ENCODE measurements at places on chromosomes 3 and 15.

GRCh38 chr3:194470615-194471014 lies 16.2 kb downstream of the ATP13A3 start:
- no peak for DNase-seq

DNA sequence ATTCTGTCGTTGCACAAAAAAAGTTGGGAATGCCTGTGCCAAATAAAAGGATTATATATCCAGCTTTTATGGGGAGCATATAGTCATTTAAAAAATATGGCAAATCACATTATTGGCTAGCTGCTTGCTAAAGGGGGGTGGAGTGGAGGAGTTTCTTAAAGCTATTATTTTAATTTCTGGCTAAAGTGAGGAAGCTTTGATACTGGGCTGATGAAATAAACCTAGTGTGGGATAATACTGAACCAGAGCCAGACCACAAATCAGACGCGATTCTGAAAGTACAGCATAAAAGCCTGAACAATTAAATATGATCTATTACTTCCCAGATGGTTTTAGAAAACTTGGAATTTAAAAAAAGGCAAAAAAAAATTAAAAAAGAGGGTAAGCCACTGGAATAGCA lies 14.4 kb downstream of the POLR2M start:
- DNase-seq, result no peak

- DNase-seq, result no peak
These were observed 152.6 kb downstream of the DPH6 start for GRCh38 chr15:35393398-35393797.

DNA sequence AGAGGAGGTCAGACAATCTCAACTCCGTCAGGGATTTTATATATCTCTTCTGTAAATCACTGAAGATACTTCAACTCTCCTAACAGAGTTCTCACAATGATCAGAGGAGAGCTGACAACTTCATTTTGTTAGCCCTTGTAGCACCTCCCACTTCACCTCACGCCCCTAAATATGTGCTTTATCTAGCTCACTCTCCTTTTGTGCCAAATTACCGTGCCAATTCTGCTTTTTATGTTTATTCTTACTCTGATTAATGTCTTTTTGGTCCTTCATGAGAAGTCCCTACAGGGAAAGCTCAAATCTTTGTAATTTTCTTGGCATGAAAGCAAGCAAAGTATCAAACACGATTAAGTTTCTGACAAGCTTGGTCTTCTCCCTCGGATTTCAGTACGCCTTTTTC lies 636.1 kb upstream of the NAALADL2 start:
- DNase-seq, result no peak

GRCh38 chr3:33659856-33660434 lies 58.1 kb downstream of the CLASP2 start:
- no peak for DNase-seq

- DNase-seq, result no peak
These were observed 113.2 kb upstream of the NSMCE3 start for GRCh38 chr15:29382862-29383261.

DNA sequence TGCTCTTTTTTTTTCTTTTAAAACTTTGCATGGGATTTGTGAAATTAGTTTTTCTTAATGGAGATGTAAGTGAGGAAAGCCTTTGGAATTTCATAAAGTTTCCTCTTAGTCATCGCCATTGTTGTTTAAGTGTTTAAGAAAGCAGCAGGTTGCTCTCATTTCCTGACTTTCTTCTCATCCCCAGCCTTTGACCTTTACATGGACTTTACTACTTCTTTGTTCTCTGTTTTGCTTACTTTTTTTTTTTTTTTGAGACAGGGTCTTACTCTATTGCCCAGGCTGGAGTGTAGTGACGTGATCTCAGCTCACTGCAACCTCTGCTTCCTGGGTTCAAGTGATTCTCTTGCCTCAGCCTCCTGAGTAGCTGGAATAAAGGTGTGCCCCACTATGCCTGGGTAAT lies 38.6 kb downstream of the FBXL2 start:
- DNase-seq, result no peak

DNA sequence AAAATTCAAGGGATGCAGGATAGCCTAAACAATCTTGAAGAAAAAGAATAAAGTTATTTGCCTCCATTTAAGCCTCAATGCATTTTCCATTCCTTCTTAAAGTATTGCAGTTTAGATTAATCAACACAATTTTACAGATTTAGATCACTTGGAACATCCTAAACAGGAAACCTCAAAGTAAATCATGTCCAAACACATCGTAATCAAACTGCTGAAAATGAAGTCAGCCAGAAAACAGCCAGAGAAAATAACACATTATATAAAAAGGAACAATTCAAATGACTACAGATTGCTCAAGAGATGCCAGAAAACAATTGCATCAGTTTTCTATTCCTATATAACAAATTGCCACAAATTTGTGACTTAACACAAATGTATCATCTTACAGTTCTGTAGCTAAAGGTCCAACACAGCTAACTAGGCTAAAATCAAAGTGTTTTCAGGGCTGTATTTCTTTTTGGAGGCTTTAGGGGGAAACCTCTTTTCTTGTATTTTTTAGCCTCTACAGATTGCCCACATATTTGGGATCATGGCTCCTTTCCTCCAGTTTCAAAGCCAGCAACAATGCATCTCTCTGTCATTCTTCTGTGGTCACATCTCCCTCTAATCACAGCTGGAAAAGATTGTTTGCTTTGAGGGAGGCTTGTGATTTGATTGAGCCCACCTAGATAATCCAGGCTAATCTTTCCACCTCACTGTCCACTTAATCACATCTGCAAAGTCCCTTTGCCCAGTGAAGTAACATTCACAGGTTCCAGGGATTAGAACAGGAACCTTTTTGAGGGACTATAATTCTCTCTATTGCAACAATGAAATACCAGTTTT lies 543.3 kb upstream of the UBE2E2 start:
- DNase-seq, result no peak

DNA sequence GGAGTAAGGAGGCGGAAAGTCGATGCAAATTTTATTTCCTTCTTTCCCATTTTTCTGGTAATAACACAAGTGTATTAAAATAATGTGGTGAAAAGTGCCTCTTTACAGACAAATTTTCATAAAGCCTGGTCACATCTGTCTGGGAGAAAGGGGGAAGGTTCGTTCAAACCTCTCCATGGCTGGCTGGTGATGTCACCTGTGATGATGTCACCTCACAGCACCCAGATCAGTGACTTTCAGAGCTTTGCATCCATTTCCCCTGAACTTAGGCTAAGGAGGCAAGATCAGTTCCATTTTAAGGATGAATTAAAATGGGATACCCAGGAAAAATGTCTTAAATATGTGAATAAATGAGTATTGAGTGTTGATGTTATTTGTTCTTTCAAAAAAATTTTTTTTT lies 34.1 kb downstream of the ATP10A start:
- DNase-seq, result no peak

- DNase-seq, result peak; percentile 90
These were observed 39.2 kb downstream of the RAB27A start for GRCh38 chr15:55250392-55250791.

DNA sequence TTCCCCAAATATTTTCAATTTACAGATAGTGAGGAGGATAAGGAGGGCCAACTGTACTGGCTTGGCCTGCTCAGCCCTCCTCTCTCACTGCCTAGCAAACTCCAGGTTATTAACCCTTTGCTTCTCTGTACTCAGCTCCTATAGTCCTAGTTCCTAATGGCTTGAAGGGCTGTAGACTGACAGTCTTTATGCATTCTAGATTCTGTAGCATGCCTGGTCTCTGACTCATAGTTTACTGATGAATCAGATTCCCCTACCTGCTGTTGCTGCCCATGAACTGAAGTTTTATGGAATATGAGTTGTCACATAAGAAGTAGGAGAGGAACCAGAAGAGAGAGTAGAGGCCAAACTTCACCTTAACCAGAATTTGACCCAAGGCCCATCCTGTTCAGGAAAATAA lies 27.1 kb upstream of the MAP3K13 start:
- DNase-seq, result no peak

Measured in SIG-M5 (cell line).